ENCODE measurements at places on chromosomes 3 and 15.

- DNase-seq: no peak
Measured at GRCh38 chr15:54884312-54884711, 312.4 kb downstream of the RSL24D1 start.

- DNase-seq: peak; percentile 76
Measured at GRCh38 chr15:34038871-34039789, at the start of gene AVEN. Gene AVEN, minus strand, starts transcription at chr15:34039204. Its CDS starts 158 bp downstream, at chr15:34039046.

GRCh38 chr3:134955874-134956273 lies 160.8 kb downstream of the EPHB1 start:
- DNase-seq: no peak

DNA sequence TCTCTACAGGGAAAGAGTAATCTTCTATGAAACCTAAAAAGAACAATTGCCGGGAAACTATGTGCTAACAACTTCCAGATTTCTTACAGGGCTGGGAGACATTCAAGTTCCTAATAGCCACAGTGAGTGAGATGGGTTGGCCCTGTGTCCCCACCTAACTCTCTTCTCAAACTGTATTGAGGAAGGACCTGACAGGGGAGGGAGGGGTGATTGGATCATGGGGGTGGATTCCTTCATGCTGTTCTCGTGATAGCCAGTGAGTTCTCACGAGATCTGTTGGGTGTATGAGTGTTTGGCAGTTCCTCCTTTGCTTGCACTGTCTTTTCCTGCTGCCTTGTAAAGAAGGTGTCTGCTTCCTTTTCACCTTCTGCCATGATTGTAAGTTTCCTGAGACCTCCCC lies 958.7 kb downstream of the AGBL1 start:
- DNase-seq: no peak

GRCh38 chr3:175511219-175511785 lies 652.2 kb downstream of the NAALADL2 start:
- no peak for DNase-seq

DNA sequence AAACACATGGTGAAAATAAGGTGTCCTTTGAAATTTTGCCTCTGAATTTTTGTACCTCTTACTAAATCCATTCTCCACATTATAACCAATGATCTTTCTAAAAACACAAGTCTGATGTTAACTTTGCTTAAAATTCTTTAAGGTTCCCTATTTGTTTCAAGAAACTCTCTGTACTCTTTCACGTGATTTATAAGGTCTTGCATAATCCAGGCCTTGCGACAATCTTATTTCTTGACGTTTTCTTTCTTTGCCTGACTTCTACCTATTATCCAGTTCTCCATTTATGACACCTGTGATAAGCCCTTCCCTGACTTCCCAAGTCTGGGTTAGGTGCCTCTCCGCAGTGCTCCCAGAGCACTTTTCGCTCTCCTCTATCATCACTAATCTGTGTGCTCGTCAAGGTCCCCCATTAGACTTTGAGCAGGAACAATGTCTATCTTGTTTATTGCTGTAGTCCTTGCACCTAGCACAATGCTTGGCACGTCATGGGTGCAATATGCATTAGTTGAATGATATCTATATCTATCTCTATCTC lies 24.3 kb upstream of the KPNA1 start:
- no peak for DNase-seq
